Upper lobe of left lung (tissue), 6 donors: ENCODE measurements at places on chromosomes 1 and 21. TPM values are rescaled to one million over a fixed set of nuclear protein-coding genes. Genes with fewer than 3 reads are reported as not detected.

The ELAPOR1 gene
- total RNA-seq: 39.7 TPM

The OR2T29 gene
- not detected for total RNA-seq

The SMPDL3B gene
- 57.1 TPM for total RNA-seq

GRCh38 chr1:197808880-197809279, 33.6 kb upstream of the DENND1B start:
- DNase-seq: no peak

DNA sequence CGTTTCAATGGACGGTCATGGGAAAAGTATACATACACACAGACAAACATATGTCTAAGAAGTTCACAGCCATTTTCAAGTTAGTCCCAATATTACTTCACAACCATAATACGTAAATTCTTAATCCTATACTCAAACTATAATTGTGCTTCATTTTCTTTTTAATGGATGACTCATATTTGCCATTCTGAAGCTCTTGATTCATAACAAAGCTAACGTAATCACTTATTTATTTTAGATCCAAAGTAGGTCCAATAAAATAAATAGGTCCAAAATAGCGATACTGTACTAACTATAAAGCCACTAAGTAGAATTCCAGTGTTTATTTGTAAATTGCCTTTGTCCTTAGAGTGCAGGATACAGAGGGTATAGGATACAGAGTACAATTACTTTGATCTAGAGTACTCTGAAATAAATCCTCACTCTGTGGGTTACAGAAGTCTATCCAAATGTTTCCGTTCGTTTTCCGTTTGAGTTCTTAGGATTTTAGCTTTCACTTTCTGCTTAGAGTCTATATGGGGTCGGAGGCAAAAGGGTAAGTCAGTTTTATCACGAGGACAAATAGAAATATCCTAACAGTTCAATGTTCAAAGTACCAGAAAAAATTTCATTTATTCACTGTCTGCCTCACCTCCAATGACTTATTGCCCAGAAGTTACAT, 8.8 kb upstream of the C1orf115 start:
- no peak for DNase-seq

- DNase-seq: no peak
Measured at GRCh38 chr1:80248886-80249285, 1242.4 kb upstream of the ADGRL4 start.

The TSACC gene
- 4.2 TPM for total RNA-seq
